Activated T-helper 17 cell treated with anti-CD3 and anti-CD28 coated beads, Interleukin-2, amount 50 U/mL, for 72 hours (primary cell): ENCODE measurements at places on chromosomes 5 and 9.

DNA sequence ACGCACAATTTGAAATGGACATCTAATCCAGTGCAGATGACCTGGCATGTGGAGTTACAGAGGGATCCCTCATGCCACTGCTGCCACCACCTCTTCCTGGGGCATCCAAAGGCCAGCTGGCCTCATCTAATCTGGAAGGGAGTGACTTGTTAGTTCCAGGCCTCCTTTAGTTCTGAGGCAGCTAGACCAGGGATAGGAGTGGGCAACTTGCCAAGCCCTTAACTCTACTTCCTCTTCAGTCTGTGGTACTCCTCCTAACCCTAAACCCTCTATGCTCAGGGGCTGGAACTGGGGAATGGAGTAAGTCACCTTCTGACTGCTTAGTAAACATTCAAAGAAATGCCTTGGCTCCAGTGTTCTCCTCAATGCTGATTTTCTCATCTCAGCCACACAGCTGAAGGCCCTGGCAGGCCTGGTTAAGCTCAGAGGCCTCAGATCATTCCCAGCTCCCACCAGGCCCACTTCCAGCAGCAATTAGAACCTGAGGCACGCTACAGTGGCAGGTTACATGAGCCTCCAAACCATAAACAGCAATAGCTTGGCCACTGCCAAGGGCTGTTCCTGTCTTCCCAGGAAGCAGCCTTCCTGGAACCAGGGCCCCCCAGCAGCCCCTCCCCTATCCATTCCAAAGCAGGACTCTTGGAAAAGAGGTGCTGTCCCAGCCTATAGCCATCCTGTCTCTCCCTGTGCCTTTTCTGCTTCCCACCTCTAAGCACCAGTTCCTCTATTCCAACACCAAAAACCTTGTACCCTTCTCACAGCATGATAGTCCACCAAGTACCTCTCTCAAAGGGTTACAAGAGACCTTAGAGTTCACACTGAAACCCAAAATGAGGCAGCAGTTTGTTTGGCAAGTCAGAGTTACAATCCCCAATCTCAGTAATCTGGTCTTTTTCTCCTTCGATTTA is 2.0 kb downstream of the EIF4EBP3 start:
- no peak for ATAC-seq

DNA sequence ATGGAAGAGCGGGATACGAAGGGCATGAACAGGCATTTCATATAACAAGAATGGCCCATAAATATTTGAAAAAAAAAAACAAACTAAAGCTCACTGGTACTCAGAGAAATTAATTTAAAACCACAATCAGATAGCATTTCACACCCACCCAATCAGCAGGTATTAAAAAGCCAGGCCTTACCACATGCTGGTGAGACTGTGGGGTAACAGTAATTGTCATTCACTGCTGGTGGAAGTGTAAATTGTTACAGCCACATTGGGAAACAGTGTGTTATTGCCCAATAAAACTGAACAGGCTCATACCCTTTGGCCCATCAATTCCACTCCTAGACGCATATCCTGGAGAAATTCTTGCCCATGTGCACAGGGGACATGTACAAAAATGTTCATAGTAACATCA is 66.0 kb downstream of the PLAC8L1 start:
- ATAC-seq = no peak

- no peak for ATAC-seq
These were observed 71.6 kb upstream of the XPA start for GRCh38 chr9:97768746-97769145.

GRCh38 chr5:34690898-34691297 is 34.8 kb downstream of the RAI14 start:
- no peak for ATAC-seq

- ATAC-seq = no peak
These were observed 149.3 kb upstream of the MPDZ start for GRCh38 chr9:13428766-13429165.

GRCh38 chr9:138013836-138014562 is 136.4 kb downstream of the CACNA1B start:
- ATAC-seq = no peak

DNA sequence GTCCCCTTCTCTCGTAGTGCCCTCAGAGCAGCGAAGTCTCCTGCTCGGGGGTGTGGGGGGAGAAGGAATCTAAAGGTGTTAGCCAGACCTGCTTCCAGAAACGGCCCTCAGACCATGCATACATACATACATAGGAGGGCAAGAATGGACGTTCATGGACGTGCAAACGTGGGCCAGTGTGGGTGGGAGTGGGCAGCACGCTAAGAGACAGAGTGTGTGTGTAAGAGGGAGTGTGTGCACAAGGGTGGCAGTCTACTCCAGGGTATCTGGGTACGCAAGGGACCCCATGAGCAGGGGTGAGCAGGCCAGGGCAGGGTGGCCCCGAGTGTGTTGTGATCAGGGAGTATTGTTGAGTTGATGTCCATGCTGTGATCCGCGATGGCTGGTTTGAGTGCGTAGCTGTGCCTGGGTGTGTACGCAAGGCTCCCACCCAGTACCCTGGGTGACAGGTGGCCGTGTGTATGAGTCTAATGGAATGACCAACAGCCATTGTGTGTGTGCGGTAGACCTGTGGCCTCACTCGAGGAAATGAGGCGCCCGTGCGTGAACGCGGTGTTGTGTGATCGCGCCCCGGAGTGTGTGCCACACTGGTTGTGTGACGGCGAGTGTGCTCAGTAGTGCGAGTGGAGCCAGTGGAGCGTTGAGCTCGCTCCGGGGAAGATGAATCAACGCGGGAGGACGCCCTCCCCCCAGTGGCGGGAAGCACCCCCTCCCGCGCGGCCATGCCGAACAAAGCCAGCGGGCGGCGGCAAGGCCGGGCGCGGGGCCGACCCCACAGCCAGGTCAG is 826 bp downstream of the GPRIN1 start:
- ATAC-seq = peak; percentile 34

- ATAC-seq = no peak
These were observed 159.2 kb upstream of the RAI14 start for GRCh38 chr5:34496701-34497469.

DNA sequence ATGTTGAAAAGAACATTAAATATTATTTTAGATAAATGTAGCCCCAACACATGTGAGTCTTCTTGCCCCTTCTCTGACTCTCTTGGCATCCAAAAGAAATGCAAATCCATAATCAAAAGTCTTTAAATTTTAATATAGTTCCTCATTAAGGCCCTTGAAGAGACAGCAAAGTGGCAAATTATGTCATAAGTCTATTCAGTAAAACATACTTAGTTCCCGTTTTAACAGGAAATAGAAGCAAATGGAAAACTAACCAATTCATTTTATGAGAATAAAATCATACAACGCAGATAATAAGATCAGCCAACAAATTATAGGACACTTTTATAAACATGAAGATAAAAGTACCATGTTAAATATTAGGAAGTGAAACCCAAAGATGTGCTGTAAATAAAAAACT is 20.1 kb upstream of the IFNB1 start:
- ATAC-seq = no peak

DNA sequence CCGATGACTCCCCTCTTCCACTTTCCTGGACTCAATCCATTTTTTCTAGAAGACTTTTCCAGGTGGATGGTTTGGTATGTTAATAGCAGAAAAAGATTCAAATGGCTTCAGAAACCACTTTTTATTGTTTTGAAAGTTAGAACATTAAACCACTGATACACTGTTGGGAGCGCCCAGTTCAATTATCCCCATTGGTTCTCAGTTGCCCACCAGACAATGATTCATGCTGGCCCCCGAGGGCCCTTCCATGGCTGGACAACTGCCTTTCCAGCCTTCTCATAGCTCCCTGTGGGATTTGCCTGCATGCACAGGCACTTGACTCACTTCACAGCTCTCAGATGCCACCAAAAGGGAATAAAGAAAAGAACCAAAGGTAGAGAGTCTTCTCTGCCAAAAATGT is 21.3 kb upstream of the ANKRD34B start:
- no peak for ATAC-seq

DNA sequence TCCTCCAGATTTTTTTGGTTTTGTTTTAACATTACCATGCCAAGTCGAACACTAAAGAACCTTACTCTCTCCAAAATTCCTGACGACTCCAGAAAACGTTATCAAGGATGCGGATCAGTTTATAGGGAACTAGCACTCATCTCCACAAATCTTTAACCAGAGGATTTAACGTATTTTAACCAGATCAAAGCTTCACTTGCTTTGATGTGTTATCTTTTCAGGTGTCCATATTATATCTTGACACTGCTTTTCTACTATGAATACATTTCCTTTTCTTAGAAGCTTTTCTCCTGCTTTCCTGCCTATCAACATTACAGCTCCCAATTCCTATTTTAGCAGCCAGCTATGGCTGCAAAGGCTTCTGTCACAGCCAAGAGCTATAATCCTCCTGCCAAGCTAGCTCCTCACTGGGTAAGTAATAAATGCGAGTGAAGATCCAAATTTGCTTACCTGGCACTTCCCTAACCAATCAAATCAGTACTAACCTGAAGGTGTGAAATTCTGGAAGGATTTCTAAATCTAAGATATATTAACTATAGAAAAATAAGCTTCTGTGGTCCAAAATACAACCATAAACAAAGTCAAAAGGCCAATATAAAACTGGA is 60.2 kb downstream of the CDC14B start:
- no peak for ATAC-seq

DNA sequence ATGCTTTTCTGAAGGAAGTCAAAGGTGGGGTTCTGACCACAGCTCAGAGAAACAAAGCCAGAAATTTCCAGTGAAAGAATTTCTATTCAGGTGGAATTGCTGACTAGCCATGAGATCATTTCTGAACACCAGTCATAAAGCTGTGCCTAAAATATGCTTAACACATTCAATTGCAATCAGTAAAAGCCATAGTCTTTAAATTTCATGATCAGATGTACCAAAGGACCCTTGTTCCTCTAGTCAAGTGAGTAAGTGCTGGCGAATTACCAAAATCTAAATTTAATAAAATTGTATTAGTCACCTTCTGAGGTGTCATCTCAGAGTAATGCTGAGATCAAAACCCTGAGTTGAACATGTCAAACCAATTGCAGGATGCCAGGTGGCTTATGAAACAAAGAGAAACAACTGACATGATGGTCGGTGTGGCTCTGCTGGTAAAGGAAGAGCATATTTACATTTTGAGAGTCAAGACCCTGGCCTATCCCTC is 334.2 kb upstream of the CCNH start:
- no peak for ATAC-seq

- ATAC-seq = no peak
These were observed 2.2 kb downstream of the C8G start for GRCh38 chr9:136947028-136947891.

GRCh38 chr9:109477258-109478050 is 20.7 kb downstream of the PTPN3 start:
- ATAC-seq = no peak

DNA sequence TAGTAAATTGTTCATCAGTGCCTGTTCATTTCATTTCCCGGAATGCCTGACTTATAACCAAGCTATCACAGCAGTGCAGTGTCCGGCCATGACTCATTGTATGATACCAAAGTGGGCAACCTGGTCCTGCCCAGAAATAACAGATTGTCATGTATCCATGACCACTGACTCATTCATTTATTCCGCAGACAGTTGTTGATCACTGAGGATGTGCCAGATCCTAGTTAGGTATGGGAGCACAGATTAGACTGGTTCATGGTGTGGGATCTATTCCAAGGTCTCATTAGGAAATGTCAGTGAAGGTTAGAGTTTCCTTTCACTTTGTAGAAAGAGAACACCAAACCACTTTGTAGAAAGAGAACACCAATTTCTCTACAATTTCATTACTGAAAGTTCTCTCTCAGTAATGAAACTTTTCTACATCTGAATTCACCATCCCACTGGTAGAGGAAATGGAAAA is 8.7 kb downstream of the NREP start:
- ATAC-seq = peak; percentile 74

- no peak for ATAC-seq
These were observed 204.5 kb downstream of the HSPA4 start for GRCh38 chr5:133256276-133256675.

DNA sequence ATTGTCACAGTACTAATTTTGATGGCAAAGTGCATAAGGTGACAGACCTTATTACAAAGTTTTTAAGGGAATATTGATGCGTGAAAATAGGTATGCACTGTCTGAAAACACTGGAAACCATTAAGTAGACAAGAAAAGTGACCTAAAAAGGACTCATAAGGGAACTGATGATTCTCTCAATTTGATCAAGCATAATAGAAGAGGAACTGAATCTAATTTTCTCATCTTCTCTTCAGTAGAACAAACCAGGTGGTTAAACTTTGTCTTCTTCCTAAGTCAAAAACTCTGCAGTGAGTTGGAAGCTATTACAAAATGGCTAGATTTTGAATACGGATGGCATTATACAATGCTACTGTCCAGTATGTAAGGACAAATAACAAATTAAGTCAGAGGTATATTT is 53.4 kb downstream of the RNF145 start:
- no peak for ATAC-seq

DNA sequence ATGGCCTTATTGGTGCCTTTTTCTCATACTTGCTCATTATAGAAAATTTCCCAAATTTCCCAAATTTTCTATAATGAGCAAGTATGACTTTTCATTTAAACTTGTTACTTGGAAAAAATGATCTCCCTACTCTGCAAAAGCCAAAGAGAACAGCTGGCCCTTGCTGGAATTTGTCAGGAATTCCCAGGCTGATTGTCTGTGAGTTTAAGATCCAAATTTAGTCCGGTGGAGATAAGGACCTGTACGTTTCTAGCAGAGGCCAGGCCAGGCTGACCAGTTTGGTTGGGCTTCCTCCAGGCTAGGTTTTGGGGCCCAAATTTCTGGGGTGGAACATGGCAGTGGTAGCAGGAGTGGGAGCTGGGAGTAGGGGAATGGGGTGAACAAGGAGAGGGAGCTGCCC is 51.9 kb downstream of the NEURL1B start:
- ATAC-seq = no peak

DNA sequence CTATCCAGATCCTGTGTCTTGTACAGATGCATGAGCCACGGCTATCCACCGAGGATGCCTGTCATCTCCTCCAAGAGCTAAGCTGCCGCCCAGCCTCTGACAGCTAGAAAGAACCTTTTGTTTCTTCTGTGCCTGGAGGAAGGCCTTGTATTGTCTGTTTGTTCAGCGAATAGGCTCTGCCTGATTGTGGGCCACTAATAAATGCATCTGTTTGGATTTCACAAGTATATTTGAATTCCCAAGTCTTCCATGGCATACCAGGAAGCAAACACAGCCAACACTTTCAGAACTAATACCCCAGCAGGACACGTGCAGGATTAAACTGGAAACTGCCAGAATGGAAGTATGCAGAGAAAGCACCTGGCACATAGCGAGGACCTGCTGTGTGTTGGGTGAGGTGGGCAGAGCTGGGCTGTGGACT is 92.7 kb upstream of the NEURL1B start:
- no peak for ATAC-seq

DNA sequence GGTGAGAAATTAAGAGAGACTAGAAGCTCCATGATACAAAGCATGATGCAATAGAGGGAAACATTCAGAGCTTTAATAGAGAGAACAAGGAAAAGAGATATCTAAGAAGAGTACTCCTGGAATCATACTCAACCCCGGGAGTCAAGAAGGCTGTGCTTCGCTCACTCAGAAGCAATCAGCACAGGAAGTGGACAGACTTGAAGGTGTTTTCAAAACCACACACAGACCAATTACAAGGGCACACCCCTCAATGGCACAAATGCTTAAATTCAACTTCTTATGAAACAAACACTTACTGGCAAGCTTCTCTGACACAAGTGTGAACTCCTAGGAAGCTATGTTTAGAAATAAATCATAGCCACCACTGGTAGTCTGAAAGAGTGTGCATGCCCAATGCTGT is 462.3 kb downstream of the GABRG2 start:
- no peak for ATAC-seq
